ENCODE measurements at places on chromosomes 13 and 19.

DNA sequence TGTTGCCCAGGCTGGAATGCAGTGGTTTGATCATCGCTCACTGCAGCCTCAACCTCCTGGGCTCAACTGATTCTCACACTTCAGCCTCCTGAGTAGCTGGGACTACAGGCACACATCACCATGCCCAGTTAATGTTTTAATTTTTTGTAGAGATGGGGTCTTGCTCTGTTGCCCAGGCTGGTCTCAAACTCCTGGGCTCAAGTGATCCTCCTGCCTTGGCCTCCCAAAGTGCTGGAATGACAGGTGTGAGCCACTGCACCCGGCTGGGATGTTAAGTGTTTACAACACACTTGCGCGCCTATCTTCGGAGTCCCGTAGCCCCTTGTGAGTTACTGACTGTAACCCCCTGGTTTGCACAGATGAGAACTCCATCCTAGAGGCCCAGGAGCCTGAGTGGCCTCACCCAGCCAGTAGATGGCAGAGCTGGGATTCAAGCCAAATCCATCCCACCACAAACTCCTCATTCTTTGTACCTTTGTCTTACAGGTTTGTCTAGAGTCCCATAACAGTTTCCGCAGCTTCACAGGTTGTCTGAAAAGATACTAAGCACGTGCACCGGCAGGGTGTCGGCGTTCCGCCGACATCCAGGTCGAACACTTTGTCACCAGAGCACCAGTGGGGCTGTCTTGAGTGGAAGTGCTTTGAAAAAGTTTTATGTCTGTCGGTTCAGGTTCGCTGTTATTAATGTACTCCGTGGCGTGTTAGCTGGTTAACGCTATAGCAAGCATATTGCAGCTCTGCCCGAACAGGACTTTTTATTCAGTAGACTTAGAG lies 14.7 kb downstream of the MAG start:
- no peak for DNase-seq

GRCh38 chr19:15820646-15821045 lies 5.2 kb upstream of the OR10H1 start:
- DNase-seq, result no peak

DNA sequence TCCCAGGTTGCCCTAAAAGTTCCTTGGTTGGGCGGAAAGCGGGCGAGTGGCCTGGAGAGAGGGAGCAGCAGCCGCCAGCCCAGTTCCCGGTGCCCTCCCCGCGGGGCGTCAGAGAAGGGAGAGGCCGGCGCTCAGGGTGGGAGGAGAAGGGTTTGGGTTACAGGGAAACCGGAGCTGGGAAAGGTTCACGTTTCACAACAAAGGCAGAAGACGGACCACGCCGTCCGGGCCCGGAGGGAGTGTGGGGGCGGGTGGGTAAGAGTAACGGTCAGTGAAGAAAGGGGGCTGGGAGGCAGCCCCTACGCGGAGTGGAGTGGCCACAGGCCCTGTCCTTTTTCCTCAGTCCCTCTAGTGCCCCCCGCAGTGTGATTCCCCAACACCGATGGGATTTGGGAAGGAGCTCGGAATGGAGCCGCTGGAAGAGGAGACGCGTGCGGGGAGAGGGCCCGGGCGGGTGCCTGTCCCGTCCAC lies 1.6 kb downstream of the SIX5 start:
- DNase-seq, result no peak

- DNase-seq, result no peak
Measured at GRCh38 chr19:42158926-42159325, 26.7 kb upstream of the POU2F2 start.

DNA sequence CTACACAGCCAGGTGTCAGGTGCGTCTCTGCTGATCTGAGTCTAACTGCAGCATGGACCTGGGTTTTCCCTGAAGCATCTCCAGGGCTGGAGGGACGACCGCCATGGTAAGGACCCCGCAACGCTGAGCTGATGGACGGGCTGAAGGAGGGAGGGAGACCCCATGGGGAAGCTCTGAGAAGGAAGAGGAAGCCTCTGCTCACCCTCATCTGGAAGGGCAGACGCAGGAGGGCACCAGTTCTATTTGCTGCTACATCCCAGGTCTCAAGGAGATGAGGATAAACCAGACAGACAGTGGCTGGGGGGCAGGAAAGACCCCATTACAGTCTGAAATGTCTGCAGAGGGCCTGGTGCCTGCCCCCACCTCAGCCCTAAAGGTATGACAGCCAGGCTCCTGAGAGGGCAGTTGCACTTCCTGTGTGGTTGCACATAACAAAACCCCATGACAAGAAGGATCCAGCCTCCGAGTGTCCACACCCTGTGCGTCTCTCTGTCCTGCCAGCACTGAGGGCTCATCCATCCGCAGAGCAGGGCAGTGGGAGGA lies at the start of gene LILRA2:
TSS of gene LILRA2 (plus strand) at position 461 of the 543 bp plus-strand sequence. CDS start 89 bp downstream, outside the sequence.
- DNase-seq, result no peak

GRCh38 chr13:100473087-100473486 lies 115.5 kb downstream of the GGACT start:
- no peak for DNase-seq

- no peak for DNase-seq
Measured at GRCh38 chr13:73608711-73609485, 525.3 kb downstream of the KLF12 start.

DNA sequence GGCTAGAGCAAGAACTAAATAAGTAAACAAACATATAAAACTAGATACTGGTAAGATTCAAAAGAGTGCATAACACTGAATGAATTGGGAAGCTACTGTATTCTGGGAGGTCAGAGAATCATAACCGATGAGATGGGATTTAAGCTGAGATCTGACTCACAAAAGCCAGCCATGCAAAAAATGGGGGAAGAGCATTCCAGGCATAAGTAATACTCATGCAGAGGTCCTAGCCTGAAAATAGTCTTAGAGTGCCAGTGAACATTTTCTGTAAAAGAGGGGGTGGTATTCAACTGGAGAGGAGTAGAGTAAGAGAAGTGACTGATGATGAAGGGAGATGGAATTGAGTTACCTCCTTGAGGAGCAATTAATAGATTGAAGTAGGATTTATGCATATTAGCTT lies 872.0 kb upstream of the GPC6 start:
- DNase-seq, result no peak

GRCh38 chr13:113804703-113805430 lies 45.8 kb downstream of the TMEM255B start:
- DNase-seq, result no peak

- no peak for DNase-seq
Measured at GRCh38 chr13:110245416-110245899, 61.5 kb downstream of the COL4A1 start.

GRCh38 chr13:45918597-45918996 lies 67.0 kb upstream of the SIAH3 start:
- DNase-seq, result no peak

- DNase-seq, result no peak
Measured at GRCh38 chr13:30676672-30677071, 58.7 kb upstream of the ALOX5AP start.

DNA sequence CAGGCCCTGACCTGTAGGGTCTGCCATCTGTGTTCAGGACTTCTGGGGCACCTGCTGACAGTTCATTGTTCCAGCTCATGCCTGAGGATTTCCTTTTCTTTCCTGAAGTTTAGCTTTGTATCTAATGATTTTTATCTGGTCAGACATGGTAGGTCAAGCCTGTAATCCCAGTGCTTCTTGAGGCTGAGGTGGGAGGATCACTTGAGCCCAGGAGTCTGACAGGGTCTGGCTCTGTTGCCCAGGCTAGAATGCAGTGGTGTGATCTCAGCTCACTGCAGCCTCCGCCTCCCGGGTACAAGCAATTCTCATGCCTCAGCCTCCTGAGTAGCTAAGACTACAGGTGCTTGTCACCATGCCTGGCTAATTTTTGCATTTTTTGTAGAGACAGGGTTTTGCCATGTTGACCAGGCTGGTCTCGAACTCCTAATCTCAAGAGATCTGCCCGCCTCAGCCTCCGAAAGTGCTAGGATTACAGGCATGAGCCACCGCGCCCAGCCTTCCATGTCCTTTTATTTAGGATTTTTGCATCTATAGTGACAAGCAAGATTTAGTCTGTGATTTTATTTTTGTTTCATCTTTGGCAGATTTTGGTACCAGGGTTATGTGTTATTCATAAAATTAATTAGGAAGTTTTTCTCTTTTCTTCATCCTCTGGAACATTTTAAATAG lies 33.2 kb downstream of the CHST8 start:
- DNase-seq, result no peak

DNA sequence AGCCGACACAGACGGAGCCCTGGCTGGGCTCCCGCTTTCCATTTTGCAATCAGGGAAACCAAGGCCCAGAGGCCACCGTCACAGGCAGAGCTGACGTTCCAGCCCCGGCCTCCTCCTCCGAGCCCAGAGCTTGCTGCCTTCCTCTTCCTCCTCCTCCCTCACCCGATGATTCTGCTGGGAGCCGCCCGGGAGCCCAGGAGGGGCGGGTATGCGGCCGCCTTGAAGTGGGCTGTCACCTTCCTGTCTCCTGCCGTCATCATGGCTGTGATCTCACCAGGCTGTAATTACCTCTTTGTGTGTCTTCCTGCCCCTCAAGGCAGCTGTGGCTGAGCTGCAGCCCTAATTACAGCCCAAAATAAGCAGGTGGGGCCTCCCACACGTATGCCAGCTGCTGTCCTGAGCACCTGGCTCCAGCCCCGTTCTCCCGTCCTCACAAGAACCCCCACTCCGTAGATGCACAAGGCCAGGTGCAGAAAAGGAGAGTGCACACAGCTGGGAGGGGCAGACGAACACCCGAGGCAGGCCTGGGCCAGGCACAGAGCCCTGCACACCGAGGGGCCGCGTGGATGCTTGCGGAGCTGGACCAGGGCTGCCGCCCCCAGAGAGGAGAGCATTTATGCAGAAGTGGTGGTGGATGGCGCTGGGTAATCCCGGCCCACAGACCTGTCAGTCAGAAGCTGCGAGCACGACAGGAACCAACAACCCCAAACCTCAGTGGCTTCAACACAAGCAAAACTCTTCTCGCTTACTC lies 4.0 kb downstream of the TPGS1 start:
- no peak for DNase-seq

GRCh38 chr13:44726778-44727177 lies 150.6 kb upstream of the TSC22D1 start:
- no peak for DNase-seq

GRCh38 chr13:95296326-95296925 lies 4.8 kb downstream of the ABCC4 start:
- DNase-seq, result peak; percentile 28

DNA sequence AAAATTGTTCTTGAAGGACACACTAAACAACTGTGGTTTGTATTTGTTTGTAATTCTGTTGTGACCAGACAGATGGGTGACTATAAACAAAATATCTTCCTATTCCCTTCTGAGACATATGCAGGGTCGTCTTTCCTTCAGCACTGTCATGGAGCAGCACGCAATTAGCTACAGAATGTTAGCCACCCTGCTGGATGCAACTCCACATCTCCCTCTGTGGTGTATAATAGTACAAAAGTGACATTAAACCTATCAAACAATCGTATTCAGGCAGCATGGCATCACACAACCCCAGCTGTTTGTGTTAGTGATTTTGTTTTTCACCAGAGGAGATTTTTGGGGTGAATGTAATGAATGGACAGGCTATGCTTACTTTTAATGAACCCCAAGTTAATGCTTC lies 146.2 kb downstream of the GPC6 start:
- DNase-seq, result no peak

DNA sequence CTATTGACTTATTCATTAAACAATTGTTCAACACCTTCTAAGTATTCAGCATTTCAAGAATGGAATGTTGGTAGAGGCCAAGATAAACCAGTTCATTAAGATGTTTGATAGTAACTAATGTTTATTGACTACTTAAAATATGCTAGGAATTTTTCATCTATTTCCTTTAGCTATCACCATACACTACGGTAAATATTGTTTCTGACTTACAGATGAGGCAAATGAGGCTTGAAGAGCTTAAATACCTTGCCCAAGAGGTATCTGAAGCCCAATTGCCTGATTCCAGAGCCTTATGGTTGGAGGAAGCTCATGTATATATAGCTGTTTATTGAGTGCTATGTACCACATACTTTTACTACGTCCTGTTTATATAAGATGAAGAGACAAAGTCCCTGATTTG lies 286.2 kb downstream of the NDFIP2 start:
- no peak for DNase-seq

- no peak for DNase-seq
Measured at GRCh38 chr13:110463871-110464510, 97.5 kb downstream of the RAB20 start.

DNA sequence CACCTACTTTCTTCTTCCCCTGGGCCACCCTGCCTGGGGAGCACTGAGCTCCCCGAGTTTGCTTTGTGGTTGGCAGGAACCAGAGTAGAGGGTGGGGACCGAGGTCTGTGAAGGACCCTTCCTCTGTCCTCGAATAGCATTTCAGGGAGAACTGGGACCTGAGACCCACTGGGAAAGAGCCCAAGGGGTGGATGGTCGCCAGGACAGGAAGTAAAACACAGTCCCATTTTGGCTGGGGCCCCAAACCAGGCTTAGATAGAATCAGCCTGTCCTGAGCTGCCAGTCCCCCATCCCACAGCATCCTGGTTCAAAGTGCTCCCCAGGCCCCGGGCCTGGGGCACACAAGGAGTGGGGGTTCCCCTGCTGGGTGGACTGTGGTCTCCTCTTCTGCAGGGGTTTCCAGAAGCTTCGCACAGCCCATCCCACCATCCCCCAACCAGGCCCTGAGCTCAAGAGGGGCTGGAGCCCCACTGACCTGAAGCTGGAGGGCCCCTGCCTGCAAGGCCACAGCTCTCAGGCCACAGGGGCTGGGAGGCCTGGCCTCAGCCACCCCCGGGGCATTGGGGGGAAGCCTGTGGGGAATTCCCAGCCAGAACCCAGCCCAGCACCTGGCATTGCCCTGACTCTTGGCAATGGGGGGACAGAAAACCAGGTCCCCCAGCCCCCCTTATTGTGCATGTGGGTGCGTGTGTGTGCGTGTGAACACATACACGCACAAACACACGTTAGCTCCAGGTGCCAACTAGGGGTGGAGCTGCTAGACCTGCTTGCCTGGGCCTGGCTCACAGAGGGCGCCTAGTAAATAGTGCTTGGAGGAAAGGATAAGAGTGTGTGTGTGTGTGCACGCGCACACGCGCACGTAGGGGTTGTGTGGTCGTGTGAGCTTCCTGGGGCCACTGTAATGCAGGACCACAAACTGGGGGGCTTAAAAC lies 995 bp upstream of the MKNK2 start:
- DNase-seq, result no peak

GRCh38 chr13:106532111-106532929 lies 3.1 kb downstream of the EFNB2 start:
- DNase-seq, result no peak

GRCh38 chr13:26762745-26763345 lies 2.3 kb upstream of the GPR12 start:
- DNase-seq, result no peak

DNA sequence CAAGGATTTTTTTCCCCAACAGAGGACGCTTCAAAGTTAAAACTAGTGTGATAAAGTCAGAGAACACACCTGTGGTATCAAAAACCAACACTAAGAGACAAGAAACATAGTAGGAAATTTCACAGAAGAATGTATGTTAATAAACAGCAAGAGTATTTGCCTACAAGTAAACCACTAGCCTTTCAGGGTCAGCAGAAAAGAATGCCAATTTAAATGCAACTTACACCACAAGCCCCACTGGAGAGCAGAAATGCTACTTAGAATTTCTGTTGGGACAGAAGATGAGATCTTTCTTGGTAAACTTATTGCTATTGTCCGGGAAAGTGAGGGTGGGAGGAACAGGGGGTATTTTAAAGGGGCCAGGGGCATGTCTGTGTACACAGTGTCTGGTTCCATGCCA lies 68.6 kb downstream of the STK24 start:
- DNase-seq, result no peak

- no peak for DNase-seq
Measured at GRCh38 chr13:98273824-98274742, 97.0 kb upstream of the RNF113B start.

GRCh38 chr13:23391752-23392151 lies 41.8 kb downstream of the SACS start:
- no peak for DNase-seq

GRCh38 chr13:65808061-65808460 lies 1422.1 kb downstream of the PCDH9 start:
- DNase-seq, result no peak
